ENCODE measurements at places on chromosomes 6 and 20.
A peak's percentile ranks its signal among the peaks of the same experiment; 100 is the strongest.

GRCh38 chr6:16591396-16592222, 169.7 kb downstream of the ATXN1 start:
- DNase-seq: no peak

- DNase-seq: no peak
Measured at GRCh38 chr6:41621367-41621766, 16.9 kb upstream of the MDFI start.

GRCh38 chr6:158008864-158009113, 27.1 kb downstream of the SYNJ2 start:
- no peak for DNase-seq

- DNase-seq: peak; percentile 51
Measured at GRCh38 chr20:49381558-49382493, 100.6 kb downstream of the KCNB1 start.

DNA sequence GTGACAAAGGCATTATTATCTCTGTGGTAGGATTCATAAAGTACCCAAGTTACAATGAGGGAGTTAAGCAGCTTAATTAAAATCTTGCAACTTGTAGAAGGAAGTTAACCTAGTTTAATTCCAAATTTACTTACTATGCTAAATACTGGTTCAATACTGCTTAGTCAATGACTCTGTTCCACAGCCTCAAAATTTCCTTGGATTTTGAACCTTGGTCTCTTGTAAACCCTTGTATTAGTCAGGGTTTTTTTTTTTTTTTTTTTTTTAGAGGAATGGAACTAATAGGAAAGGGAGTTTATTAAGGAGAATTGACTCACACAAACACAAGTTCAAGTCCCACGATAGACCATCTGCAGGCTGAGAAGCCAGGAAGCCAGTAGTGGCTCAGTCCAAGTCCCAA, 163.4 kb downstream of the HS3ST5 start:
- DNase-seq: no peak

DNA sequence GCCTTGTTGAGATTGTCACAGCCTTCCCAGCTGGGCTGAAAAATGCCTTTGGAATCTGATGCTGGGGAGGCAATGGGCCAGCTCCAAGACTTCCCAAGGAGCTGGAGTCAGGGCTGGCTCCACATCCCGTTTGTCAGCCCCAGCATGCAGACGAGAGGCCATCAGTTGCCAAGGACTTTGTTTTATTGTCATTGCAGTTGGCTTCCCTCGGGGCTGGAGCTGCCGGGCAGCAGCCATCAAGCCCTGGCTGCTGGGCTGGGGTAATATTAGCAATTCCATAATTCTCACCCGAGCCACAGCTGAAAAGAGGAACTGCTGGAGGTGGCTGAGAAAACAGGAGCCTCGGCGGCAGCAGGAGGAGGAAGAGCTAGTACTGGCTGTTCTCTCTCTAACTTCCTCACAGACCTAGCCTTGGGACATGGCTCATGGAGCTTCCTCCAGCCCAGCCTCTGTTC, 182.5 kb downstream of the CDC5L start:
- DNase-seq: peak; percentile 62

- peak; percentile 48 for DNase-seq
Measured at GRCh38 chr6:132768051-132768517, 10.4 kb upstream of the VNN2 start.

GRCh38 chr20:54173653-54174456, at the start of gene CYP24A1:
CYP24A1 (minus strand) TSS chr20:54173986; CDS start chr20:54173579, 407 bp downstream.
- no peak for DNase-seq

DNA sequence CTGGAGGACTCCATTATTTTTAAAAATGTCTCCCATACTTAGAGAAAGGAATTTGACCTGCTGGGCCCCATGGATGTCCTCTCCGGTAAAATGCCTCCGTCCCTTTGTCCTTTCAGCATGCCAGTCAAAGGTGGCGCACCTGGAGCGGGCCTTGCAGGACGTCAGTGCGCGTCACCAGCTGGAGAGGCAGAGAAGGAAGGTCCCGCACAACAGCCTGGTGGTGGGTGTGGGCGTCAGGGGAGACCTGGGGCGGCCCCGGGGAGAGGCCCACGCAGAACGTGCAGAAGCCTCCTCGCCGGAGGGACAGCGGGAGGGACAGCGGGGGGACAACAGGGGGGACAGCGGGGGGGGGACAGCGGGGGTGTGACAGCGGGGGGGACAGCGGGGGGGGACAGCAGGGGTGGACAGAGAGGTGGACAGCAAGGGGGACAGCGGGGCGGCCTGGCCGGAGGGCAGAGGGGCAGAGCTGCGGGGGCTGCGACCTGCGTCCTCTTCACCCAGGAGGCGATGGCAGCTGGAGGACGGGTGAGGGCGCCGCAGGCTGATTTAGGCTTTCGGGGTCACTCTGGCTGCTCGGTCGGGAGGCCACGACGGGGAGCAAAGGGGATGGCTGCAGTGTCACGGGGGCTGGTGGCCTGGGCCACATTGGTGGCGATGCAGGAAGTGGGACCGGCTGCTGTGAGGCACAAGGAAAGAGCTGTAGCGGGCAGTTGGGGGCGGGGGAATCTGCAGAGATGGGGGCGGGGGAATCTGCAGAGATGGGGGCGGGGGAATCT, 859 bp upstream of the KIF25 start:
- peak; percentile 62 for DNase-seq

DNA sequence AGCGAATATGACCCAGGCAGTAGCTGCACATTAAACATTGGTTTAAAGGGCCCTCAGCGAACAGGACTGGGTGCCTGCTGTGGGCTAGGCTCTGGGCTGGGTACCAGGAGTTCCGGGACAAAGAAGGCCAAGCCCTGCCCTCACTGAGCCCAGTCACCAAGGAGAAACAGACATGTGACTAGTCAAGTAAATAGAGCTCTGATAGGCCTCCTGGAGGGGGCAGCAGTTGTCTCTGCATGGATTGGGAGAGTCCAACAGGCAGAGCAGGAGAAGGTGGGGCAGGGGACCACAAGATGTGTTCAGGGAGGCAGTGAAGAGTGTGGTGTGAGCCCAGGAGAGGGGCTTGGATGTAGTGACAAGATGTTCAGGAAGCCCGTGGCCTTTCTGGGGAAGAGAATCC, 3.1 kb downstream of the HM13 start:
- DNase-seq: no peak

DNA sequence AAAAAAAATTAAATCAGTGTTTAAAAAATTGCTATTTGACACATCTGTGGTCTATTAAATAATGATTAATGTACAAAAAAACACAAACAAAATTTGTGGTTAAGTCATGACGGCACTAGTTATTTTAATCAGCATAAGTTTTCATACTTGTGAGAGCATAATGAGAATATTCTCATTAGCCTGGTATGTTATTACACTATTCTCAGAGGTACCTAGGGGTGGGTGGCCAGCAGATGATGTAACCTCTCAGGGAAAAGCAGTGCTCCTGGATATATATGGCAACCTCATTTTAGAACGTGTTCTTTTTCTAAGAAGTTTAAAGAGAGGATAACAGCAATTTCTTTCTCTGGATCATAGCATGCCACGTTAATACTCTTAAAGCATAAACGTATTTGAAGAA, 109.2 kb downstream of the GJA1 start:
- DNase-seq: no peak

DNA sequence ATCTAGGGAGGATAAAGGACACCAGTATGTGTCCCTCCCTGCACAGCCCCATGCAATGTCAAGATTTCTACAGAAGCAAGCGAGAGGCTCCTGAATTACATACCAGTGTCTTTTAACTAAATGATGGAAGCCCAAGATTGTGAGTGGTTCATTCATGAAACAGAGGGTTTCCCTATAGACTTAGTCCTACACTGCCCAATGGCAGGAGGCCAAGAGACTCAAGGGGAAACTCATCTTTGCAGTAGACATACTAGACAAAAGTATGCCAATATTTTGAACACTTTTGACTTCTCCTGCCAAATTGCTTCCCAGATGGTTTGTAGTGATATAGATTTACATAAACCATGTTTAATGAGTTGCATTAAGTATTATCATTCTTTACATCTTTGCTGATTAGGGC, 557.2 kb upstream of the JAG1 start:
- DNase-seq: no peak

- DNase-seq: no peak
Measured at GRCh38 chr6:82458705-82459104, 95.1 kb downstream of the TPBG start.

GRCh38 chr6:143775336-143775735, 67.8 kb upstream of the LTV1 start:
- DNase-seq: no peak

DNA sequence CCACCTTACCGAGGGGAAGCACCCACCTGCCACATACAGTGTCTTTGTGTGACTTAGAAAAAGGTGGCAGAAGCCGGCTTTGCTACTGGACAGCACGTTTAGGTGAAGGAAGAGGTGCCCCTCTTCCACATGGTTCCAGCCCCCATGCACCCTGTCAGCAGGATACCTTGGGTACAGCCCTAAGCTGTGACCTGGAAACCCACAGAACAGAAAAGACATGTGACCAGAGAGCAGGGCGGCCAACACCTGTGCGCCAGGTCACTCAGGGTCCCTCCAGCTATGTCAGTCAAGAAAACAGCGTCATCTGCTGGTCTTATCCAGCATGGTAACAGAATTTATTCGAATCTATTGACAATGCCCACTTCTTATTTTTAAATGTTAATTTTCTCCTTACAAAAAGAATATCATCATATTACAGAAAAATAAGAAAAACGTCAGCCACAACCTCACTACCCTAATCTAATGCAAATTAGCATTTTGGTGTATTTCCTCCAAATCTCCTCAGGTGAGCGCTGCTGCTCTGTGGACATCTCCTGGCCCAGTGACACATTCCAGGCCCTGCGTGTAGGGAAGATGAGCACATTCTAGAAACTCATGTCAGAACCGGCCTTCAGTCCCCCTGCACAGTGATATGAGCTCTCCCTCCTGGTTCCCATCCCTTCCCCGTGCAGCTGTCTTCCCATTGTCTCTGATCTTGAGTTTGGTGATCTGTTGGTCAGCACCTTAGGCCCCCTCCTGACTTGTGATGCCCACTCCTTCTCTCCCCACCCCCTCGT, 37.2 kb downstream of the GTF2H5 start:
- no peak for DNase-seq

DNA sequence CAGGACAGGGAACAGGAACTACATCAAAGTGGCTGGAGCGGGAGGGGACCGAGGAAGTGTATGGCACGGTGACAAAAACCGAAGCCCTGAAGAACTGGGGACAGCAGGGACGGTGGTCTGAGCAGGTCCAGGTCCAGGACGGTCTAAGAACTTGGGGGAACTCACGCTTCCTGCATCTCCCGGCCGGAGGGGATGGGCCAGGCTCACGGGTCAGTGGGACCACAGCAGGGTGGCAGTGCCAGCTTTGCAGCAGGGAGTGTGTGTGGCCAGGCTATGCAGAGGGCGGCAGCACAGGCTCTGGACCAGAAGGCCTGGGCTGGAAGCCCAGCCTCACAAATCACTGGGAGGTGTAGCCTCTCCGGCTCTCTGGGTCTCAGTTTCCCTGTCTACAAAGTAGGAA, 123.8 kb downstream of the BMP7 start:
- DNase-seq: no peak

DNA sequence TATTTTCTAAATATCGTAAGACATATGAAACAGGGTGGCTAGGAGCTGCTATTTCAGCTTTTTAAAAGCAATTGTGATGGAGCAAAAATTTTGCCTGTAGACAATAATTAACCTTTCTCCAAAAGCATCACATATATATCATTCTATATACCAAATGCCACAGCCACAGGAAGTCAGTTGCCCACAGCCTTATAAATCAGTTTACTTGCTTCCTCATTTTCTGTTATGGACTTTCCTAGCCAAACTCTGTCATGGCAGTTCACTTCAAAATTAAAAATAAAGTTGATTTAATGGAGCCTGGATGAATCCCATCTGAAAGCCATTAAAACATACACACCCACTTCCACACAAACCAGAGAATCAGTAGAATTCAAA, 93.4 kb upstream of the NHSL1 start:
- DNase-seq: no peak

DNA sequence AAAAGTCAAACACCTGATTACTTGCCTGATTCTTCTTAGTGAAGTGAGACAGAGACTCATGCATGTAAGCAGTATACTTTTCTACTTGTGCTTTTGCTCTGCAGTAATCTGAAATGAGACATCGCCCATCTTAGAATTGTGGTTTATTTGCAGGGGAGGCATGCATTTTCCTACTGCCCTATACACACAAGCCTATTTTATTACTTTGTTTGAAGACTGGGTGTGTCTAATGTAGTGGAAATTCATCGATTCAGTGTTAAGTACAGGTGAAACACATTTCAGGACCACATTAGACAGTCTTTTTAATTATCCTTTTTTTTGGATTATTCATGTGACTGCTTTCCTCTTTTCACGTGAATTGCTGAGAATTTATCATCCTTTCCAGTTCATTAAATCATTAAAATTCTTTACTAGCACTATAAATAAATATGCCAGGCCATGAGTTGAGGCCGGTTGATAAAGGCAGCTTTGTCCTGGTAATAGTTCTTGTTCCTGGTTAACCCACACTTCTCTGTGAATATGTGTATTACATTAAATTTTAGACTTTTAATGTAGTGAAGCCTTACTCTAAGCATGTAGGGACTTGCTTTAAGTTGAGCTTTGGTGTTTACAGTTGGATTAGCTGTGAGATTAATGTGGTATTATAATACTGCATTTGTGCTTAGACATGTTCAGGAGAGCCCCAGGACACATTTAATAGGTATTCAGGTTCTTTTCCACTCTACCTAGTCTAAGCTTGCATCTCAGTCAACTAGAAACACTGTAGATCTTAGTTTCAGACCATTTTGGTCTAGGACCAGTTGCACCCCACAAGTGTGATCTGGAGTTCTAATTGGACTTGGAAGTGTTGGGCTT, 10.8 kb upstream of the BTBD3 start:
- DNase-seq: no peak

- no peak for DNase-seq
Measured at GRCh38 chr6:16669227-16669626, 92.0 kb downstream of the ATXN1 start.

GRCh38 chr6:40599555-40599954, 12.4 kb upstream of the LRFN2 start:
- no peak for DNase-seq

GRCh38 chr20:23744817-23745216, 5.9 kb downstream of the CST1 start:
- no peak for DNase-seq

GRCh38 chr6:111027219-111027618, 45.4 kb downstream of the RPF2 start:
- DNase-seq: no peak

- no peak for DNase-seq
Measured at GRCh38 chr6:15442467-15442866, 196.6 kb downstream of the JARID2 start.

Data from pons (tissue), 1 donor.